CD8-positive, alpha-beta memory T cell (primary cell): ENCODE measurements at places on chromosomes 3 and 15. TPM values are rescaled to one million over a fixed set of nuclear protein-coding genes. Genes with fewer than 3 reads are reported as not detected.

The KCNMB2 gene
- total RNA-seq, result not detected

DNA sequence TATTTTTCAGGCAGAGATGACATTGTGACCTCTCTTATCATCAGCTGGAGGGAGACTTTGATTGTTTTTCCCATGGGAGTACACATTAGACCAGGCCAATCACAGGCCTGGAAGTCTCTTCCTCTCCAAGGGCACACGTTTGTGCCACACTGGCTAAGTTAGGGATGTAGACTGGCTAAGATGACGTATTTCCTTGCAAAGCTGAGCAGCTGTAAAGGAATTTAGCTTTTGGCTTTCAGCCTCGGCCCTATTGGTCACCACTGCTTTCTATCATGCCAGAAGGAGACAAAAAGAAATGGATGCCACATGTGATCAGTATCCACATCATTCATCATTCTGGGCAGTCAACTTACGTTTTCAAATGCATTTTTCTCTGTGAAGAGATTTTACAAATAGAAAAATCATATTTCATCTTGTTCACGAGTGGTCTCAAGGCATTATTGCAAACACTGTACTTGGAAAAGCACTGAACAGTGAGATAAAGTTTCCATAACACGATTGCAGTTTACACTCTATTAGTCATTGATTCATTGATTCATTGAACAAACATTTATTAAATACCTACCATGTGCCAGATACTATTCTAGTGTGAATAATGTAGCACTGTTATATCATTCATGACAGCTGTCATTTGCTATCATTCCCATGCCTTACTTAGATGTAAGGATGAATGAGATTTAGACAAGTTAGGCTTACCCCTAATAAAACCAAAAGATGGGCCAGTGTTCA lies 27.0 kb upstream of the RNF7 start:
- no peaks in the 10 kb centered on the region for H3K27me3 ChIP-seq
- no peak overlapping the region for H3K4me3 ChIP-seq
- H3K36me3 ChIP-seq, result no peaks in the 10 kb centered on the region
- H3K4me1 ChIP-seq, result no peaks in the 10 kb centered on the region
- no peak for DNase-seq

DNA sequence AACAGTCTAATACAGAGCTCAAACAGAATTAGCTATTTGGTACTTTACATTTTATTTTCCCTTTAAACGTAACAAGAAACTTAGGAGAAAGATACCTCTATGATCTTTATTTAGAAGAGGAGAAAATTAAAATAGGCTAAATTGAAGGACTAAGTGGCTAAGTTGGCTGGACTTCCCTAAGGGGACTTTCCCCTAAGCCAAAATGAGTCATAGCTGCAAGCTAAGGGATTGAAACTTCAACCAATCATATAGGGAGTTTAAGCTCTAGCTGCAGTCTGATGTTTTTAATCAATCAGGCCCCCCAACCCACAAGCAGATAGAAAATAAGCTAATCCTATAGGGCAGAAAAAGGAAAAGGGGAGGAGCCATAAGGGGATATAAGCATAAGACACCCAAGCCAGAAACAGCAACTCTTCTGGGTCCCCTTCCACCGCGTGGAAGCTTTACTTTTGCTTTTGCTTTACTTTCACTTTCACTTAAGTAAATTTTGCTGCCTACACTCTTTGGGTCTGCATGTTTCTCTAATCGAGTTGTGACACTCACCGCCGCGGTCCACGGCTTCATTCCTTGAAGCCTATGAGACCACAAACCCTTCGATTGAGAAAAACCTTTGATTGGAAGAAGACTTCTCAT lies 1108.5 kb upstream of the EPHA6 start:
- no peaks in the 10 kb centered on the region for H3K36me3 ChIP-seq
- H3K27me3 ChIP-seq, result no peaks in the 10 kb centered on the region
- H3K4me3 ChIP-seq, result peak overlapping the region; percentile 29
- H3K27ac ChIP-seq, result no peak overlapping the region
- no peak for DNase-seq

DNA sequence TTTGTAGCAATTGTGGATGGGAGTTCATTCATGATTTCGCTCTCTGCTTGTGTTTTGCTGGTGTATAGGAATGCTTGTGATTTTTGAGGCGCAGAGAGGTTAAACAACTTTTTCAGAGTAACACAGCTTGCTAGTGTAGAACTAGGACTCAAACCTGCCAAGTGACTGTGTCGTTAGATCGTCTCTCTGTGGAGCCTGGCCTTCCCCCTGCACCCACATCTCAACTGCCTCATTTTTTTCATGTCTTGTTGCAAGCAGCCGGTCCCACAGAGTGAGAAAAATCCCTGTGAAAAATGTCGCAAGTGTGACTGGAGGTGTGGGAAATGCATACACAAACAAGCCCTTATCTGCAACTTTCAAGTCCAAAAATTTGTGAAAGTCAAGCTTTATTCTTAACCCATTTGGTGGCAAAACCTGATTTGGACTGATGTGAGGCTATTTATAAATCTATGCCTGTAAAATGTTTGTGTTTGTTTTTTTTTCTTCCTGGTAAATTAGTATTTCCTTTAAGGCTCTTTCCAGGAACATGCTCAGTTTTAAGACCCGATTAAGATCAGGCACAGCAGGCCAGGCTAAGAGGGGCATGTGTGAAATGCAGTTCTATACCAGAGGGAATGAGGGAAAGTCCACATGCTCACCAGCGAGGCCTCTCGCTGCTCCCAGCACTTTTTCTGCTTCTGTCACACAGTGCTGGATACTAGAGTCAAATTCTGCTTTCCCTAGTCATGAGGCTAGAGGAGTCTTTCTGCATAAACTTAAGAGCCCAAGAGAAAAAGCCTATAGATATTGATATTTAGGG lies 25.8 kb downstream of the ST6GAL1 start:
- peaks cover 49% of the 10 kb centered on the region for H3K4me1 ChIP-seq
- H3K36me3 ChIP-seq, result peaks cover 9% of the 10 kb centered on the region
- no peaks in the 10 kb centered on the region for H3K27me3 ChIP-seq

The NKTR gene
- total RNA-seq, result 54.1 TPM

The RETNLB gene
- total RNA-seq, result not detected

- no peak overlapping the region for H3K27ac ChIP-seq
- H3K27me3 ChIP-seq, result no peaks in the 10 kb centered on the region
- H3K4me3 ChIP-seq, result no peak overlapping the region
- H3K4me1 ChIP-seq, result no peaks in the 10 kb centered on the region
Observed at GRCh38 chr15:96627031-96627568, 296.6 kb downstream of the NR2F2 start.

GRCh38 chr3:172261054-172261453 lies 187.2 kb downstream of the GHSR start:
- DNase-seq, result no peak
- no peaks in the 10 kb centered on the region for H3K27me3 ChIP-seq
- H3K27ac ChIP-seq, result no peak overlapping the region

- H3K27ac ChIP-seq, result no peak overlapping the region
- no peaks in the 10 kb centered on the region for H3K4me1 ChIP-seq
- no peaks in the 10 kb centered on the region for H3K36me3 ChIP-seq
- no peak overlapping the region for H3K4me3 ChIP-seq
- H3K27me3 ChIP-seq, result no peaks in the 10 kb centered on the region
Observed at GRCh38 chr3:193314161-193314560, 64.4 kb downstream of the ATP13A5 start.

The WDR72 gene
- total RNA-seq, result not detected

DNA sequence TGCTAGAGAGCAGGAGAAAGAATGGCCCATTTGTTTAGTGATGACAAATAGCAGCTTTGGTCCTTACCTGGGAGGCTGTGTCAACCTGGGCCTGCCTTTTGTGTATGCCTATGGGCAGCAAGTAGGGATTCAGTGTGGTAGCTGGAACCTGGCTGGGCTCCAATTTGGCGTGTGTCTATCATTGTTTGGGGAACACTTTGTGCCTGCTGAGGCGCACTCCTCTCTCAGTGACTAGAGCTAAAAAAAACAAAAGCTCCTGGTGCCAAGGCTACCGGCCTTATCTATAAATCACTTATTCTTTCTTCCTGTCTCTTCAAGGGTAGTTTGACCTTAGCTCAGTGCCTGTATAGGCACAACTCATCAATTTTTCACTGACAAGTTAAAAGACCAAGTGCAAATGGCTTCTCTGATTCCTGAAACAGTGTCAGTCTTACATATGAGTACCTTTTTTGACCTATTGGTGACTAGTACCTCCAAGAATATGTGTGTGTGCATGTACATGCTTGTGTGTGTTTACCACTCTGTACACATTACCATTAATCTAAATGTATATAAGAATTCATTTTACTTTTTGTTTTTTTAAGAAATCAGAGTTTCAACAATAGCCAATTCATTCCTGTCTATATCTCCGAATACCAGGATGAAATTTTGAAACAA lies 54.6 kb downstream of the GMNC start:
- no peaks in the 10 kb centered on the region for H3K4me1 ChIP-seq
- no peak overlapping the region for H3K4me3 ChIP-seq
- H3K27me3 ChIP-seq, result no peaks in the 10 kb centered on the region
- H3K36me3 ChIP-seq, result no peaks in the 10 kb centered on the region
- DNase-seq, result no peak

The RAB43 gene
- total RNA-seq, result 22.9 TPM

The FLNB gene
- 11.5 TPM for total RNA-seq

GRCh38 chr15:99961011-99961441 lies 227.8 kb upstream of the LYSMD4 start:
- no peaks in the 10 kb centered on the region for H3K27me3 ChIP-seq
- no peak for DNase-seq
- H3K36me3 ChIP-seq, result no peaks in the 10 kb centered on the region

The CCNL1 gene
- 126 TPM for total RNA-seq

GRCh38 chr3:131033480-131034080 lies 6.9 kb downstream of the NEK11 start:
- H3K4me3 ChIP-seq, result no peak overlapping the region
- H3K27me3 ChIP-seq, result no peaks in the 10 kb centered on the region
- H3K4me1 ChIP-seq, result no peaks in the 10 kb centered on the region
- no peak for DNase-seq

The CCDC9B gene
- 0.39 TPM for total RNA-seq

DNA sequence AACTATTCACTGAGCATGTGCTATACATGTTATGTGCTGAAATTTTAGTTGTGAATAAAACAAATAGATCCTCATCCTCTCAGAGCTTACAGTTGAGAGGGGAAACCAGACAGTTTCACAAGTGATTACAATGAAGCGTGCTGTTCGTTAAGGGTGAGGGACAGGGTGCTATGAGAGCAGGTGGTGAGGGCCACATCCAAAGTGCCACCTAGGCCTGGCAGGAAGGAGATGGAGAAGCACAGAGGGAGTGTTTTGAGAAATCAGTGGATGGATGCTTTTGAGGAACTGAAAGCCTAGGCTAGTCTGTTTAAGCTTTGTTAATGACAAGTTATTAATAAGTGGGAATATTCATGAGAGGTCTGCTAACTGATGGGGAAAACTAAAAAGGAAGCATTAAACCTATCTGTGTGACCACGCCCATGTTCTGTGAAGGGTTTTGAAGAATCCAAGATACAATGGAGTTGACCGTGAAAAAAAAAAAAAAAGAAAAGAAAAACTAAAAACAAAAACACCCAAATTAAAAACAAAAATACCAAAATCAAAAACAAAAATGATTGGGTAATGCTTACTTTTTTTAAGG lies 7.3 kb downstream of the MCTP2 start:
- H3K27ac ChIP-seq, result no peak overlapping the region
- no peak for DNase-seq
- peaks cover 8% of the 10 kb centered on the region for H3K4me1 ChIP-seq

The SAMD7 gene
- total RNA-seq, result not detected

The ARPP21 gene
- not detected for total RNA-seq

DNA sequence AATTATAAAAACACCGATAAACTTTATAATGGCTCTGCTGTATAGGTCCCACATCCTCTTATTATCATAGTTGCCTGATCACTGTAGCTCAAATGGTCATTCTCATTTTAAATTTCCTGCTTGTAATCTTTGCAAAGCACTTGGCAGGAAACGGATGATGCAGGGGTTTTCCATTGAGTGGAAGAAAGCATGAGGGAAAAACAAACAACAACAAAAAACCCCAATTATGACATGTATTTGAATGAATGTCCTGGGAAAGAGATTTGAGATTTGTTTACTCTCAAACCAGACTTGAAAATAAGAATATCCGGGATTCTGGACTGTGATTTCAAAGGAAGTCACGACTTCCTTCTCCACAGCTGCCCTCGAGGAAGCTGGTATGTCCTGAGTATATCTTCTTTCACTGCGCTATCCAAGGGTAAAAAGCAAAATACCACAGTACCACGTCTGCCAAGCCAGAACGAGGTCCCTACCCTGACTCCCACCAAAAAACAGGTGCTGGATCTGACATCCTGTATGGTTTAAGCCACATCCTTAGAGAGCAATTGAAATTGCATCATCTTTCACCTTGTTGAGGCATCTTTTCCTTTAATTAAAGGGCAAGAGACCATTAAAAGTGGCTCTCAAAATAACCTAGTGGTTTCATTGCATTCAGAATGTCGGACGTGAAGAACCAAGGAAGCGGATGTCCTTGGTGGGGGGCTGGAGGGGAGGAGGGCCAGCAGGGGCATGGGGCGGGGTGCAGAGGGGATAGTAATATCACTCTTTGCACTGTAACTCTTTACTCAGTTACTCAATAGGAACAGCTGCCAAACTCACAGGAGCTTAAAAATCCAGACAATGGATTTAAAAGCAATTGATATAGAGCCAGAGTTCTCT lies 13.5 kb upstream of the TIPIN start:
- no peak overlapping the region for H3K27ac ChIP-seq
- no peaks in the 10 kb centered on the region for H3K36me3 ChIP-seq
- peaks cover 15% of the 10 kb centered on the region for H3K4me1 ChIP-seq
- DNase-seq, result no peak

DNA sequence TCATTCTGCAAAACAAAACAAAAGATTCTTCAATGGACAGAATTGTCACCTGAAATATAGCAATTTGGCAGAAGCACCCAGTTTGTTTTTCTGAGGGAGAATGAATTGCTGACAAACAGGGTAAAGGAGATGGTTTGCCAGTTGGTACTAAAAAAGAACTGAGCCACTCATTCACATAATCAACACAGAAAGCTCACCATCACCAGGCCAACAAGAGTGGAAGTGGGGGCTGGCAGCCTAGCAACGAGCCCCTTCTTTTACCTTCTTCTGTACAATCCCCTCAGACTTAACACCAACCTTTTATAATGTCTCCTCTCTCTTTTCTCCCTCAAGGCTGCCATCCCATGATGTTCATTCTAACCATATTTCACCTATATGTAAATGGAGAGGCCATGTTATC lies 5.9 kb downstream of the TOP2B start:
- no peak overlapping the region for H3K27ac ChIP-seq
- H3K36me3 ChIP-seq, result no peaks in the 10 kb centered on the region
- no peaks in the 10 kb centered on the region for H3K27me3 ChIP-seq
- no peak for DNase-seq
- H3K4me3 ChIP-seq, result no peak overlapping the region

The PAK6 gene
- 1.9 TPM for total RNA-seq

- H3K36me3 ChIP-seq, result no peaks in the 10 kb centered on the region
- no peaks in the 10 kb centered on the region for H3K27me3 ChIP-seq
- no peak overlapping the region for H3K27ac ChIP-seq
- no peaks in the 10 kb centered on the region for H3K4me1 ChIP-seq
- DNase-seq, result no peak
Observed at GRCh38 chr3:39962581-39962980, 153.2 kb downstream of the MYRIP start.
